ENCODE measurements at places on chromosomes 3 and 15. TPM values are rescaled to one million over a fixed set of nuclear protein-coding genes. Genes with fewer than 3 reads are reported as not detected.

GRCh38 chr3:56860939-56861338 lies 59.2 kb upstream of the ARHGEF3 start:
- H3K4me3 ChIP-seq = no peak overlapping the region
- H3K36me3 ChIP-seq = no peaks in the 10 kb centered on the region
- no peak for DNase-seq
- H3K27me3 ChIP-seq = no peaks in the 10 kb centered on the region

DNA sequence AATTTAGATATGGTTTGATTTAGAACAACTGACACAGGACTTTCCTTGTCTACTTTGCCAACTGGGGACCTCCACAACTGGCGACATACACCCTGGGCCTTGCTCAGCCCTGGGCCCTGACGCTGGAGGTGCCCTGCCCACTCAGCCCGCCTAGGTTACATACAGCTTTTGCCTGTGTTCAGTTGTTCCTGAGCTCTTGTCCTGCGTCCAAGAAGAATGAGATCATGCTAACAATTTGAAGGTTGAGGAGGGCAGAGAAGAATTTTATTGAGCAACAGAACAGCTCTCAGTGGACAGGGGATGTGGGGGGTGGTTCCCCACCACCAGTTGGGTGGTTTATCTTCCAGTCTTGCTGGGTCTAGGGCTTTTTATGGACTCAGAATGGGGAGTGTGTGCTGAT lies 67.9 kb downstream of the IQCH start:
- no peak overlapping the region for H3K27ac ChIP-seq
- no peaks in the 10 kb centered on the region for H3K36me3 ChIP-seq
- no peaks in the 10 kb centered on the region for H3K4me1 ChIP-seq
- H3K27me3 ChIP-seq = no peaks in the 10 kb centered on the region
- H3K4me3 ChIP-seq = no peak overlapping the region
- DNase-seq = no peak

DNA sequence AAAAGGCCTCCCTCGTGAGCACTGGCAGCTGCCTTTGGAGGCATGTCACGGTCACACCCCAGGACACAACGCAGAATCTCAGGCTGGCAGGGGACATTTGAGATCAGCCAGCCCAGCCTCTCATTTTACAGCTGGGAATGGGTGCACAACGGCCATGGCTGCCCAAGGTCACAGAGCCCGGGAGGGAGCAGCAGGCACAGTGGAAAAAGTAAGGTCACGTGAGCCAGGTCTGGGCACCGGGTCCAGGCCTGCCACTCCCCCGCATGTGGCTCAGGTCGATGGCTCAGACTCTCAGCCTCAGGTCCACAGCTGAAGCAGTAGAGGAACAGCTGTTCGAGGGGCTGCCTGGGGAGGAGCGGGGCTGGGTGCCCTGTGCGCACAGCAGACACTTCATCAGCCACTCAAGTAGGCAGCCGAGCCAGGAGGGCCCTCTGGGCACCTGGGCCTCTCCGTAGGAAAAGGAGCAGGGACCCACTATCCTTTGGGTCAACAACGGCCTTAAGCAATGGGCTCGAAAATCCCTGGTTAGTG lies 260.6 kb downstream of the GOLGA6L6 start:
- no peak for DNase-seq
- H3K27ac ChIP-seq = no peak overlapping the region
- H3K4me1 ChIP-seq = no peaks in the 10 kb centered on the region
- H3K4me3 ChIP-seq = no peak overlapping the region
- H3K27me3 ChIP-seq = no peaks in the 10 kb centered on the region
- H3K36me3 ChIP-seq = no peaks in the 10 kb centered on the region

GRCh38 chr15:100696452-100696851 lies 94.1 kb downstream of the ASB7 start:
- H3K36me3 ChIP-seq = no peaks in the 10 kb centered on the region
- H3K27ac ChIP-seq = no peak overlapping the region
- no peak for DNase-seq
- H3K4me1 ChIP-seq = peaks cover 2% of the 10 kb centered on the region
- H3K4me3 ChIP-seq = no peak overlapping the region
- H3K27me3 ChIP-seq = peaks cover 6% of the 10 kb centered on the region

ACSBG1 gene
- 0.13 TPM for total RNA-seq

FILIP1L gene
- 19.1 TPM for total RNA-seq

Measured in endothelial cell (in vitro differentiated cells).